Right forelimb (tissue), 1 donor: ENCODE measurements at places on chromosomes 16 and 17.
A peak's percentile ranks its signal among the peaks of the same experiment; 100 is the strongest.

- no peak for DNase-seq
Observed at GRCh38 chr16:47779201-47780016, 318.3 kb downstream of the PHKB start.

GRCh38 chr17:69851736-69852135 lies 223.3 kb upstream of the KCNJ16 start:
- DNase-seq = no peak

DNA sequence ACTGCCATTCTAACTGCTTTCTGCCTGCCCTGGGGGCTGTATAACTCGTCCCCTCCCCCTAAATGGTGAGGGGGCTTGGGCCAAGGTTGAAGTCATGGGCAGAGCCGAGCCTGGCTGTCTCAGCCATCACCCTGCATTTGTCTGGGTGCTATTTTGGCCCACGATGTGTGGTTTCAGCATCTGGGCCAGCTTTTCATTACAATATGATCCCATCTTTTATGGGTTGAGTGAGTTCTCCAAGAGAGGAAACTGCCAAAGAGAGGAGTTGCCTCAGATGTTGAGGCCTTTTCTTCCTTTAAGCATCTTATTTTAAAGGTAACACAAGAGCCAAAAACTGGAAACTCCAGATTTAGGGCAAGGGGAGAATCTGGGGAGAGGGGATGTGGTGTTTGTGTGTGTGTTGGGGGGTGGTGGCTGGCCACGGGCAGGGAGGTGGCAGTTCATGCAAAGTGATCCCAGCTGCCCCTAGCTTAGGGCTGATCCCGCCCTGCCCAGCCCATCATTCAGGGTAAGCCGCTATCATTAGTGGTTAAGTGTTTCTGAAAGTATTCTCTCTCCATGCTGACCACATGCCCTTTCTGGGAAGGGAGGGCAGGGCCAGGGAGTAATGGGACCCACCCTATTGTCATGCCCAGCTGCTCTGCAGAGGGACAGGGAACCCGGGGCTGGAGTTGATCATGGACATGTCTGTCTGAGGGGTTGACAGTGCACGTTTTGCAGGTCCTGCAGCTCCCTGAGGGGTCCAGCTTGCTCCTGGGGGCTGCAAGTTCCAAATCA lies 83.2 kb upstream of the CLEC18A start:
- no peak for DNase-seq

DNA sequence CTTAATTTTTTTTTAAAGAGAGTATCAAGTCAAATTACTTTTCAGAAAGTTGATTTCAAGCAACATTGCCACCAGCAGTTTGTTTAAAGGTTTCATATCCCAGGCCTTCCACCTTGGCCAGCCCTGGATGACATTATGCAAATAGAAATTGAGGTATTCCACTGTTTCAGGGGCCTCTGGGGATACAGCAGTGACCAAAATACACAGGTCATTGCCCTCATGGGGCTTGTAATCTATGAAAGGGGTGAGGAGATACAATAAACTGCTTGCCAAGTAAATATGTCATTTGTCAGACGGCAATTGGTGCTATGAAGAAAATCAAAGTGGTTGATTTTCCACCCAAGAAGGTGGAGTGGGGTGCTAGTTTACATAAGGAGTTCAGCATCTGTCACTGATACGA lies 37.8 kb upstream of the TMC5 start:
- no peak for DNase-seq

- DNase-seq = no peak
Observed at GRCh38 chr17:30366536-30366935, 12.2 kb upstream of the CPD start.

DNA sequence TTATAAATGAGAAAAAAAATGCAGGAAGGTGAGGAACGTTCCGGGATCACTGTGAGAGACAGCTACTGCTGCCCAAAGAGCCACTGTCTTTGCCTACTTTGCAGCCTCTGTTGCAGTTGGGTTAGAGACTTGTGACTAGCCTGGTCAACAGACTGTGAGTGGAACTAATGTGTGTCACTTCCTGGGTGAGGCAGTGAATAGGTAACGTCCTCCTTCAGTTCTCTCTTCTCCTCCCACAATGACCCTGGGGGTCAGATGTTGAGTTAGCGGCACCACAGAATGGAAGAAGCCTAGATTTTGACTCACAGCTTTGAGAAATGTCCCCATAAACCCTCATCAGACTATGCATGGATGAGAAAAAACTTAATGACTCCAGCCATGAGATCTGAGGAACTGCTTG lies 5.2 kb downstream of the C16orf46 start:
- no peak for DNase-seq

- DNase-seq = no peak
Observed at GRCh38 chr16:924806-925205, 46.0 kb downstream of the LMF1 start.

DNA sequence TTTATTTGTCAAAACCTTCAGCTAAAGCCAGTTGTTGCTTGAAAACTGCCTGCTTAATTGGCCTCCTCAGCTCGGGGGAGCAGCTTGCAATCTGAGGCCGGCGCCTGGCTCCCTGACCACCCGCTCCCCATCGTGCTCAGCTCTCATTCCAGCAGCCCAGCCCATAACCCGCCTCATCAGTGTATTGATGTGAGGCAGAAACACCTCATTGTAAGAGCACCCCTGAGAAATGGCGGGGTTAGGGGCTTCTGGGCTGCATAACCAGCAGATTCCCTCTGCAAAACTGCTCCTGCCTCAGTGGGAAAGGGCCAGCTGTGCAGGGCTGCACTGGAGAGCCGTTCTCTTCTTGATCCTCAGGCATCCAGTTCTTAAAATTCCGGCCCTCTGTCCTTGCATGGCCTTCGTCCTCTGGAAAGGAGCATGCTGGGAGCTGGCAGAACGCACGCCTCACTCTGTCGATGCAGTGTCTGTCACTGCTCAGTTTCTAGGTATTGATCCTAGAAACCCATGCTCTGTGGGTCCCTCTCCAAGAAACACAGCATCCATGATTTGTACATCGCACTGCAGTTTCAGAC lies 113.8 kb upstream of the CHMP6 start:
- DNase-seq = peak; percentile 41

DNA sequence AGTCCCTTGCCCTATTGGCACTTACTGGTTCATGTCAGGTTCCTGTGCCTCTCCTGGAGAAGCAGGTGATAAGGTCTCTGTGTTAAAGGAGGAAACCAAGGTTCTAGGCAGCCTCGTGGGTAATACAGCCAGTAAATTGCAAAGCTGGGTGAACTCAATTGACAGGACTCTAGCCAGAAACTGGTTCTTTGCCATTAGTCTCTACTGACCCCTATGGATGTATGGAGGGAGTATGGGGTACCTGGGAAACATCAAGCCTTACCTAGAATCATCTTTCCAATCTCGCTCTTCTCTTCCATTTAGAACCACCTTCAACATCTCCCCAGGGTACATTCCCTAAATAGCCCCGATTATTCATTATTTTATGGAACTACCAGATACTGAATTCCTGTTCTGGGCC lies 169.3 kb downstream of the CDH13 start:
- no peak for DNase-seq

DNA sequence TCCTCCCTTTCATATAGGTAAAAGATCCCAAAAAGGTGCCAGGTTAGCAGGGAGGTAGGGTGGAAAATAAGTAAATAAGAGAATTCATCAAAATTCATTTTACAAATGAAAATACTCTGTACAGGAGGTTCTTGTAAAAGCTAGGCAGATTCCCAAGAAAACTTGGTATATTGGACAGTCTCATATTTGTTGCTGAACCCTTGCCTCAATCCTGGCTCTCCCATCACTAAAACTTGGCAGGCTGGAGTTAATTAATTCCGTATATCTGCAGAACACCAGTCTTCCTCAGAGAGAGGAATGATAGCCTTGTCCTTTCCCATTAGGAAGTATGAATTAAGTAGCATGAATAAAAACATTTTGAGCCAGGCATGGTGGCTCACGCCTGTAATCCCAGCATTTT lies 66.2 kb upstream of the MTMR4 start:
- DNase-seq = no peak

- no peak for DNase-seq
Observed at GRCh38 chr16:49799172-49799571, 56.7 kb downstream of the ZNF423 start.

DNA sequence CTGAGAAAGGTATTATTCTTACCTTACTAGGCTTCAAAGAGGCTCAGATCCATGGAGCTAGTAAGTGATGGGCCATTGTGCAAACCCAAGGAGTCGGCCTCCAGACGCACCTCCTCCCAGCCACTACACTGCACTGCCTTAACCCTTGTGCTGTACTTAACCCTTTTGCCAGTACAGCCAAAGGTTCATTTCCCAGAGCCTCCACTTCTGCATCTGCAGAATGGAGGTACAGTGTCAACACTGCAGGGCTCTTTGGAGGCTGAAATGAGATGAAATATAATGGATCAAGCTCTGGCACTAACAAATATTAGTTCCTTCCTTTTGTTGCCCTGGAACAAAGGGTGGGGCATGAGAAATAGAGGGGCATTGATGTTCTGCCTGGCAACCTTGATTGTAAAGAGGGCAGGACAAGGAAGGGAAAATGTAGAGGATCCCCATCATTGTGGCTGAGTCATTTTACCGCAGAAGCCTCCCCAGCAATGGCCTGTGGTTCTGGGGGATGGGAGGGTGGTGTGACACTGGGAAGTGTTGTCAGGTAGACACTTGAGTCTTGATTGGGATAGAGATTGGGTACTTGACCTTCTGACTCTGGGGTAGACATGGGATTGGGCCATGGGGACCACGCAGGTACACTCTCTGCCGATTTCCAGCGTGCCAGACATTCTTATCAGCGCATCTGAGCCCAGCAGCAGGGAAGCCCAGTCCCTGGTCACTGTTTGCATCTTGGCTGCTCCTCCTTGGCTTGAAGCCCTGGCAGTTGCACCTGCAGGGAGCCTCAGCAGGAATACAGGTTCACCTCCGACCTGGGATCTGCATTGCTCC lies 84.0 kb downstream of the MSI2 start:
- no peak for DNase-seq

GRCh38 chr17:80949451-80950421 lies 41.9 kb upstream of the CHMP6 start:
- no peak for DNase-seq

GRCh38 chr16:12587170-12587569 lies 216.5 kb downstream of the CPPED1 start:
- no peak for DNase-seq

GRCh38 chr16:69532641-69533455 lies 32.9 kb upstream of the NFAT5 start:
- no peak for DNase-seq

DNA sequence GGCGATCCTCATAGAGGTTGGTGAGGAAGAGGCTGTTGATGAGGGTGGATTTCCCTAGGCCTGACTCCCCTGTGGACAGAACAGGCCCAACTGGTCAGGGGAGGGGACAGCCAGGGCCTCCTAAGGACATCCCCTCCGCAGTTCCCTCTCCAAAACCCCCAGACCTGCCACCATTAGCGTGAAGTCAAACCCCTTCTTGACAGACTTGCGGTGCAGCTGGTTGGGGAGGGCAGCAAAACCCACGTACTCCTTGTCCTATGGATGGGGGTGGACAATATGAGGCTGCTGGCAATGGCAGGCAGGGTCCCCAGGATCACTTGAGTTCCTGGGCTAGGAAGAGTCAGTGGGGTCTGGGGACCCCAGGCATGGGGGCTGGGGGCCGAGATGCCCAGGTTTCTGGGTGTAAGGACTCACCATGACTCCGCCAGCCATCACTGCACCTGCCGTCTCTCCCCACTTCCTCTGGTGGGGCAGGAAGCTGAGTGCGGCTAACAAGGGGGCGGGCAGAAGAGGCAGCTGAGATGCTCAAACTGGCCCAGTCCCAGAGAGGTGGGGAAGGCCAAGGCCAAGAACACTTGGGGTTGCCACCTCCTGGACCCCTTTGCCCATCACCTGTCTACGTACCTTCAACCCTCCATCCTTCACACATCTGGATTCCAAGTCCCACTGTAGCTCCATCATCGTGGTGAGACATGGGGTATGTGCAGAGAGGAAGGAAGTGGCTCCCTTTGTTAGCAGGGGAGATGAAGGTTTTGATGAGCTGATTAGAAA lies at the start of gene SEPTIN1:
Gene SEPTIN1 (minus strand): TSS at position 451 of the 771 bp plus-strand sequence. CDS start 19 bp downstream, at position 432.
- DNase-seq = no peak

GRCh38 chr16:51159865-51160264 lies 8.8 kb upstream of the SALL1 start:
- no peak for DNase-seq

- no peak for DNase-seq
Observed at GRCh38 chr17:73760439-73760758, 116.2 kb upstream of the SDK2 start.

- DNase-seq = no peak
Observed at GRCh38 chr17:82691714-82692113, 6.8 kb downstream of the RAB40B start.

DNA sequence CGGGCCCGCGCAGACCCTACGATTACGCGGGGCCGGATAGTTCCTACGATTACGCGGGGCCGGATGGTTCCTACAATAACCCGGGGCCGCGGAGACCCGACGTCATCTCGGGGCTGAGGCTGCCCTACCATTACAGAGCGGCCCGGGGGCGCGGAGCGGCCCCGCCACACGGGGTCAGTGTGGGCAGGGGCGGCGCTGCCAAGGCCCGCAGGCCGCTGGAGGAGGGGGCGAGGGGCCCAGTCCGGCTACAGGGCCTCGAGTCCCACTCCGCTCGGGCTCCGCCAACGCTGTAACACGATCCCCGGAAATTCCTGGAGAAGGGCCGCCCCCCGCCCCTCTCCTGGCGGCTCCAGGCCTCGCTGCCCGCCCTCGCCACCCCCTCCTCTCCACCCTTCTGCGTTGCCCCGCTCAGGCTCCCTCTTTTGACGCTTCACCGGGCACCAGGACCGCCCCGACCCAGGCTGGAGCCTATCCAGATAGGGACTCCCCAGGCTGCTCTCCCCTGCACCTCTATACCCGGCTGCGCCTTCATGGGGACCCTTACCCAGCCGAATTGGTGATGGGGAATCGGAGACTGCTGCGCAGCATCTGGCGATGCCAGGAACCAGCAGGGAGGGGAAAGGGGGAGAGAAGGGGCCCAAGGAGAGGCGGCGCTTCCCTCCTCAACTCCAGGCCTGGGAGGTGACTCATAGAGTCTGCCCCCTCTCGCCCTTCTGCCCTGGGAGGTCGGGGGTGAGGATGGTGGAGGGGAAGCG lies at the start of gene RAB34:
Gene RAB34 (minus strand): TSS at position 291 of the 755 bp plus-strand sequence. CDS start 602 bp downstream, outside the sequence.
- peak; percentile 92 for DNase-seq

GRCh38 chr17:65598746-65599145 lies 37.3 kb upstream of the AXIN2 start:
- no peak for DNase-seq

GRCh38 chr17:2964831-2965230 lies 98.6 kb downstream of the OR1D5 start:
- no peak for DNase-seq

GRCh38 chr17:68440526-68440925 lies 16.8 kb downstream of the WIPI1 start:
- DNase-seq = no peak
